CD4-positive, alpha-beta T cell treated with Interleukin-12 subunit alpha and Interleukin-12 subunit beta, for 1 hour (primary cell): ENCODE measurements at places on chromosomes 2 and 18.

DNA sequence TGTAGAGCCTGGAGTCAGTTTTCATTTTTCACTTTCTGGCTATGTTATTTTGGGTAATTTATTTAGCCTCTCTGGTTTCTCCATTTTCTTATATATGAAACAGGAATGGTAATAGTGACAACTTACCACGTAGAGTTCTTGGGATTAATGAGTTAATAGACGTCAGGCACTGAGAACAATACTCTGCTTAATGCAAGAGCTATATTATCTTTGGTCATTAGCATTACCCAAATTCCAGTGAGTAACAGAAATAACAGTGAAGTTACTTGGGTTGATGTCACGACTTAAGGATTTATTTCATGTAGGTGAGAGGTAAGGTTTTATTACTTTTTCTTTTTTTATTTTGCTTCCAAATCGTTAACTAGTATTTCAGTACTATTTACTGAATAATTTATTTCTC, 601.0 kb upstream of the GCFC2 start:
- DNase-seq, result no peak

- no peak for DNase-seq
Measured at GRCh38 chr2:143347901-143348414, 218.7 kb downstream of the ARHGAP15 start.

DNA sequence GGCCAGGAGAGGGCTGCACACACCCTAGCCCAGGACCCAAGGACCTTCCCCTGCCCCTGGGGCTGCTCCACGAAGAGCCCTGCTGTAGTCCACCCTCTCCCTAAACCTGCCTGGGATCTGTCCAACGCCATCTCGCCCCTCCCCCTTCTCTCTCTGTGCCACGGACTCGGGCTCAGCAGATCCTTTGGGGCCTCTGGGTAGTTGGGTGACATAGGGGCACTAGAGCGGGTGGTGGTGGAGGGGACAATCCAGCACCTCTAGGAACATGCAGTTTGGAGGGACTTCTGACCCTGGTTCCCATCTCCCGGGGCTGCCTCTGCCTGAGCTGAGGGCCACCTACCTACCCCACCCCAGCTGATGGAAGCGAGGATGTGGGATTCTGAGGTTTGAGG, 7.3 kb upstream of the CRYBA2 start:
- no peak for DNase-seq

- no peak for DNase-seq
Measured at GRCh38 chr18:36066686-36067054, 689 bp downstream of the RPRD1A start.

GRCh38 chr2:121162893-121163292, 122.1 kb downstream of the TFCP2L1 start:
- DNase-seq, result no peak

GRCh38 chr2:143548032-143548431, 418.8 kb downstream of the ARHGAP15 start:
- no peak for DNase-seq
